ENCODE measurements at places on chromosomes 16 and 17.

DNA sequence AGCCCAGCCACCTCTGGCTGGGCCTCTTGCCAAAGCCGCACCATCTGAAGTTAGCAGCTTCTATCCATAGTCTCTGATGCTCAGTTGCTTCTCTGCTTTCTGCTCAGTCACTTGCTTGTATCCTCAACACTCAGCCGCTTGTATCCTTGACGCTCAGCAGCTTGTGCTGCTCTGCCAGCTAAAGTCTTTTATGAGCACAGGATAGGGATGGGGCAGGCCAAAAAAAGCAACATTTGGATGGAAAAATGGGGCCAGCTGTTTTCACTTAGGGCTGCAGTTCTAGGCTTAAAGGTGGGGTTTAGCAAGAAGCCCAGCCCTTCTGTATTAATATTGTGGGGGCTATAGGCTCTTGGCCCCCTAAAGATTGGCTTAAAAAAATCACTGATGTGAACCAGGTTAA, 739.4 kb downstream of the CDH8 start:
- no peak for DNase-seq

DNA sequence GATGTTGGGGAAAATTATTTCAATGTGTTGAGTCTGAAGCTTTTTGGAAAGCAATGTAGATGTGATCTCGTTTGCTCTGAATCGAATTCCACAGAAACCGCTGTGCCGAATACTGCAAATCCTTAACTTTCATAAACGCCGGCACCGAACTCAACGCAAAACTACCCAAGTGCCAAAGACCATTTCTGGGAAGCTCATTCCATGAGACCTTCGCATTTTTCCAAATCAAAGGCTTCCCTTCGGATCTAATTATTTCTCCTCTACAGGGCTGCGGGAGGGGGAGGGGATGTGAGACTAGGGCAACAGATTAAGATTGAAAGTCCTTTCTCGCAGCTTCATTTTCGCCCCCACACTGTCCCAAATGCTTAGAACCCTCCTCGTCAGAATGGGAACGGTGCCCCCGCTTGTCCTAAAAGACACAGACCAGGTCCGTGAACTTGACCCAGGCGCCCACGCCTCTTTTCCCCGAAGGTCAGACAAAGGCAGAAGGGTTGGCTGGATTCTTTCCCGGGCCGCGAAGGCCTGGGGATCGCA, 4.0 kb downstream of the PRAC1 start:
- DNase-seq = no peak

GRCh38 chr17:2571523-2572303, 21.7 kb upstream of the PAFAH1B1 start:
- DNase-seq = no peak

GRCh38 chr16:76787394-76787793, 403.6 kb upstream of the MON1B start:
- no peak for DNase-seq

GRCh38 chr17:32658470-32659418, 172.0 kb downstream of the CDK5R1 start:
- DNase-seq = no peak

GRCh38 chr16:25256695-25257469, 763 bp downstream of the ZKSCAN2 start:
- peak; percentile 87 for DNase-seq

- DNase-seq = no peak
Observed at GRCh38 chr17:29753845-29754439, 131.2 kb upstream of the CORO6 start.

Measured in vagina (tissue), 2 donors.